ENCODE measurements at places on chromosomes 1 and 21. TPM values are rescaled to one million over a fixed set of nuclear protein-coding genes. Genes with fewer than 3 reads are reported as not detected.

- no peak for DNase-seq
Measured at GRCh38 chr1:52917156-52917555, 4.4 kb downstream of the ECHDC2 start.

GRCh38 chr1:86380257-86380861 lies 15.8 kb downstream of the ODF2L start:
- no peak for DNase-seq

DNA sequence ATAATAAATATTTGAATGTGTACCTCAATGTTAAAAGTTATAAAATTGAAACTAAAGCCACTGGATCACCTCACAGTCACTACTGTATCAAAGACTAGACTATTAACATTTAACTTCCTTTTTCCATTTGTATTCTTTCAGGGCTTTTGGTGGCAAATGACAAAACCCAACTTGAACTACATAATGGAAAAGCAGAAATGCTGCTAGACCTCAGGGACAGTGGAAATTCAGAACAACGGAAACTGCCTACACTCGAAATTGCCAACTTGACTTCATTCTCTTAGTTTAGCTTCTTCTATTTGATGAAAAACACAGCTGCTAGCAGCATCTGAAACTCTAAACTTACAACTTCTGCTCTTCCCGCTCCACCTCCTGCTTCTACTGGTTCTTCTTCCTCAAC lies 34.9 kb upstream of the NTNG1 start:
- no peak for DNase-seq

- DNase-seq = no peak
Measured at GRCh38 chr1:111920221-111921024, 69.0 kb downstream of the KCND3 start.

- DNase-seq = no peak
Measured at GRCh38 chr1:89361681-89362080, 2.2 kb upstream of the GBP6 start.

DNA sequence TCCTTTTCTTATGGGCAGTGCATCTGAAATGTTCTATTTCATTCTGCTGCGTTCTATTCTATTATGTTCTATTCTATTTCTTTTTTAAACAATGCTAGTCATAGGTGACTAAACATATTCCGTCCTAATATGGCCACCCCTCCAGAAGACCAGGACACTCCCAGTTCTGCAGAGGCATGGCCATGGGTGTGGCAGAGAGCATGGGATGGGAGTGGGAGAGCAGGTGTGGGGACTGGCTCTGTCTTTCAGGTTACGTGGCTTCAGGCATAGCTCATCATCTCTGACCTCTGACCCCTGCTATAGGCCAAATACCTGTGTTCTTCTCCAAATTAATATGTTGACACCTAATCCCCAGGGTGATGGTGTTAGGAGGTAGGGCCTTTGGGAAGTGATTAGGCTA lies 33.4 kb upstream of the TLR5 start:
- DNase-seq = no peak

The EFNA1 gene
- total RNA-seq = 22.2 TPM

The KISS1 gene
- not detected for total RNA-seq

The TFAP2E gene
- 0.84 TPM for total RNA-seq
